ENCODE measurements at places on chromosomes 7 and 10.

DNA sequence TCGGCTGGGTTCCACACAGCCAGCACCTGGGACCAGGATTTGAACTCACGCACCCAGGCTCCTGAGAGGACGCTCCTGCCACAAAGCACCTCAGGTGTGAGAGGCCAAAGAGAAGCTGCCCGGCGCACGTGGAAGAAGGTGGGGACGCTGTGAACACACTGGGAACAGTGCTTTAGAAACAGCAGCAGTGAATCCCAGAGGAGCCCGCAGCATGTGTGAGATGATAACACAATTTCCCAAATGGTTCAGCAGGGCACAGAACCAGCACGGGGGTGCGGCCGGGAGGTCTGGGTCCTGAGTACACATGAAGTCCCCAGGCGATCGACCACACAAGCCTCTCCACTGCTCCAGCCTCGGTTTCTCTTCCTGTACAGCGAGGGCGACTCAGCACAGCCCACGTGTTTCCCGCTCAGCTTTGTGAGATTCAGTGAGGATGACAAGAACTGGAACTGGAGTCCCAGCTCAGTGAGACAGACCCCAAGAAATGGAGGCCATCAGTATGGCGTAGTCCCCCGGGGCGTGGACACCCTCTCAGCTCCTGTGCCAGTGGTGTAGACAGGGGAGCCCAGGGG is 188.3 kb downstream of the MAD1L1 start:
- no peak for DNase-seq

DNA sequence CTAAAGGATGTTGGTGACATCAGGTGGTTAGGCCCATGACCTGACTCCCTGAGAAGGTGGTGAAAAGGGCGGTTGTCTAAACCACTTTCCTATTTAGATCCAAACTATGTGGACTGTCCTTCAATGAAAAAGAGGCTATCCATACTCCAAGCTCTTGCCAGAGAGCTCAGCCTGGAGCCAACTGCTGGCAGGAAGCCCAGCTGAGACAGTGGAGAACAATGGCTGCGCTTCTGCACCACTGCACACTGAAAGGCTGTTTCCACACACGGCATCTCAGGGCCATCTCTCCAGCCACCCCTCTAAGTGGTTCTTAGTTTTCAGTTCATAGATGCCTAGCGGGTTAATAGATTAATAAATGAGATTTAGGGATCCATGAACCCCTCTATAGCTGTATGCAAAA is 488.8 kb upstream of the ZMIZ1 start:
- no peak for DNase-seq

DNA sequence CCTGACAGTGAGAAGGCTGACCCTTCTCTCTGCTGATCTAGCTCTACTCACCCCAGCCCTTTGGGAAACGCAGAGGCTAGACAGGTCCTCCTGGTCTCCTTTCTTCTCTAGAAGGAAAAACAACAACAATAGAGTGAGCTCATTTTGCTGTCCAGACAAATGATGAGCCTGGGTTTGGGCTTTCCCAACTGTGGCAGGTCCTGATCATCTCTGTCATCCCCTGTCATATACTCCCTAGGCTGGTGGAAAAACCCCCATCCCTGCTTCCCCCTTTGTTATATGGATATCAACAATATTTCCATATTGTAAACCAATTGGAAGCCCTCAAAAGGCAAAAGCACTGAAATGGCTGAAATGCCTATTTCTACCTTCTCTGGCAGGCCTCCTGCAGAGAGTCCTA is 9.2 kb upstream of the DDIT4 start:
- DNase-seq, result no peak

GRCh38 chr10:65903620-65904019 is 1022.2 kb upstream of the LRRTM3 start:
- no peak for DNase-seq

GRCh38 chr10:73959484-73960243 is 38.3 kb upstream of the VCL start:
- DNase-seq, result peak; percentile 62

- no peak for DNase-seq
Measured at GRCh38 chr10:24305551-24306506, 96.9 kb downstream of the KIAA1217 start.

DNA sequence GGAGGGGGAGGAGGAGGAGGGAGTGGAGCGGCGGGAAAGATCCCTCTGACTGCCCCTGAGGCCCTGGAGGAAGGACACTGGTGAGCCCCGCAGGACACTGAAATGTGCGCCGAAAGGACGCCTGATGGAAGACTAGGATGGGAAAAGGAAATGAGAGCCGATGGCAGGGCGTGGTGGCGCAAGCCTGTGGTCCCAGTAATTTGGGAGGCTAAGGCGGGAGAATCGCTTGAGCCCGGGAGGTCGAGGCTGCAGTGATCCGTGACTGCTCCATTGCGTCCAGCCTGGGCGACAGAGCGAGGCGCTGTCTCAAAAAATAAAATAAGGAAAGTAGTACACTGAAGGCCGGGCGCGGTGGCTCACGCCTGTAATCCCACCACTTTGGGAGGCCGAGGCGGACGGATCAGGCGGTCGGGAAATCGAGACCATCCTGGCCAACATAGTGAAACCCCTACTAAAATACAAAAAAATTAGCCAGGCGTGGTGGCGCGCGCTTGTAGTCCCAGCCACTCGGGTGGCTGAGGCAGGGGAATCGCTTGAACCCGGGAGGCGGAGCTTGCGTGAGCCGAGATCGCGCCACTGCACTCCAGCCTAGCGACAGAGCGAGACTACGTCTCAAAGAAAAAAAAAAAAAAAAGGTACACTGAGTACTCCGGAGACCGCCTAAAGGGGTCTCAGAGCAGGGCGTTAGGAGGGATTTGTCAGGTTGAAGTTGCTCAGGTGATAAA is 561 bp upstream of the HNRNPF start:
- no peak for DNase-seq

GRCh38 chr7:104137971-104138370 is 69.8 kb downstream of the ORC5 start:
- DNase-seq, result peak; percentile 68

DNA sequence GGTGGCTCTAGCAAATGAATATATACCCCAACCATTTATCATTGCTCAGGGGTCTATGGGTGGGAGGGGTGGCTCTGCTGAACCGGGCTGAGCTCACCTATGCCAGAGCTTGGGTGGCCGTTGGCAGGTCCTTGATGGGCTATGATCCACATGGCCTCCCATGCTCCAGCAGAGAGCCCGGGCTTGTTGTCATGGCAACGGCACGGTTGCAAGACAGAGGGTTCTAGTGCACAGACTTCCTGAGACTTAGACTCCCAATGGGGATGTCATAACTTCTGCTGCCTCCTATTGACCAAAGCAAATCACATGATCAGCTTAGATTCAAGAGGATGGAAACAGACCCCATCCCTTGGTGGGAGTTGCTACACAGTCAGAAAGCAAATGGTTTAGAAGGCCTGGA is 36.4 kb upstream of the CARD11 start:
- DNase-seq, result no peak

DNA sequence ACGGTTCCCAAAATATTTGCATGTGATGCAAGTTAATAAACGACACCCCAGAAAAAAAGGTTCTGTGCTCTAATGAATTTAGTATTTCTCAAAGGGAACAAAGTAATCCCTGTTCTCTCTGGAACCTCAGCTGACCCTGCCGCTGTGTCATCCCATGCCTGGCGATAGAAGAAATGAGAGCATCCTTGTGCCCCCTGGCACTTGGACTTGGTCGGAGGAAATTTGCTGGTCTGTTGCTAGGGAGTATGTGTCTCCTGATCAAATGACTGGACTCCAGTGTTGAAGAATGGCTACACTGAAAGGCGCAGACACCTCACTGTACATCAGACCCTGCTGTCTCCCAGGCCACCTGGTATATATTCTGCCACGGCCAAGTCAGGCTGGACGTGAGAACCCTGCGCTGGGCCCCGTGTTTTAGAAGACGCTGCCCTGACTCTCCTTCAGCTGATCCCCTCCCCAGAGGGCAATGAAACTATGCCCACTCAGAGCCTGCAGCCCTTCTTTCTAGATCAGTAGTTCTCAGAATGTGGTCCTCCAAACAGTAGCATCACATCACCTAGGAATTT is 67.2 kb downstream of the THNSL1 start:
- no peak for DNase-seq

DNA sequence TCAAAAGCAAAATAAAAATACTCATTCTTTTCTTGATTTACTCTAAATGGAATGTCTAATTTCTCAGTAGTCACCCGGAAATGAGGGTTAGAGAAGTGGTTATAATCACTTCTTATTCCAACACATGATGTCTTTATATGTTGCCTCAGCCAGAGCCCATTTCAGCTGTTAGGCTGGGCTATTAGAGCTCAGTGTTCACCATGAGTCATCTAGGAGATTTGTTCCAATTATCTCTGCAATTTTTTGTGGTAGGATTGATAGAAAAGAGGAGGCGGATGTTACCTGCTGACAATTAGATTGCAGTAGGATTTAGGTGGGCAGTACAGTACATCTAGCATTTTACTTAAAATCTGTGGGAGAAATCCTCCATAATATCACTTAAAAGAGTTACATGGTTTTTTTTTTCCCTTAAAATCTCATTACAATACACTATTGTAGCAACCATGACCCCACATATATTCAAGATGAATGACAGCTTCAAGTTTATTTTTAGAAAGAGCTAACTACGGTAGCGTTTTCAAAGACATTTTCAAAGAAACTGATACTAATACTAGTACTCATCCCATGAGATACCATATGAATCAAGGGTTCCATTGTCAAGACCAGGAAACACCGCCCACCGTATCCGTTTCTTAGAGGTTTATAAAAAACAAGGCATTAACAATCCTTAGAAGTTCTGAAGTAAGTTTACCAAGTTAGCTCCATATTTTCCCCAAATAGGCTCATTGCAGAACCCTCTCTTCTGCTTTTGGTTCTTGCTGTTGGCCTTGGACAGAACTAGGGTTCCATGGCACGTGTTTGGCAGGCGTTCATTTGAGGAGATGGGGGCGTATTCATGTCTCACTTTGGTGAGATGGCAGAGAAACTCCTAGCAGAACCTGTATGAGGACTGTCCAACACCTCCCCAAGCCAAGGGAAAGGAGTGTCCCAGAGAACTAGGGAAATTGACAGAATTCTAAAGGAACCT is 10.4 kb downstream of the CPA2 start:
- DNase-seq, result peak; percentile 79

GRCh38 chr7:51029131-51029530 is 246.4 kb upstream of the GRB10 start:
- DNase-seq, result no peak

- DNase-seq, result peak; percentile 25
Measured at GRCh38 chr7:77269360-77270093, 69.9 kb upstream of the FGL2 start.

GRCh38 chr7:16397501-16398145 is 23.7 kb downstream of the CRPPA start:
- no peak for DNase-seq

GRCh38 chr7:99381664-99382075 is 7.1 kb downstream of the ARPC1B start:
- DNase-seq, result no peak

GRCh38 chr10:117964536-117964935 is 82.2 kb downstream of the RAB11FIP2 start:
- no peak for DNase-seq

- peak; percentile 86 for DNase-seq
Measured at GRCh38 chr10:78278058-78278404, 244.4 kb downstream of the RPS24 start.

DNA sequence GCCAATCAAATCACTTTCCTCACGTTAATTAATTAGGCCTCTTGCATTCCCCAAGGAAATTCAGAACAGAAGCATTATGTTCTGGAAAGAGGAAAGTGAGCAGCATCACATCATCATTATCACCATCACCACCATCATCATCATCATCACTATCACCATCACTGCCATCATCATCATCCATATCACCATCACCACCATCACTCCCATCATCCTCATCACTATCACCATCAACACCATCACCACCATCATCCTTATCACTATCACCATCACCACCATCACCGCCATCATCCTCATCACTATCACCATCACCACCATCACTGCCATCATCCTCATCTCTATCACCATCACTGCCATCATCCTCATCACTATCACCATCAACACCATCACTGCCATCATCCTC is 31.4 kb upstream of the PLXNA4 start:
- DNase-seq, result no peak

- DNase-seq, result no peak
Measured at GRCh38 chr10:128614802-128615553, 488.8 kb upstream of the MKI67 start.

GRCh38 chr7:95660023-95660434 is 63.7 kb upstream of the PDK4 start:
- no peak for DNase-seq

- DNase-seq, result no peak
Measured at GRCh38 chr7:152711444-152711944, 35.6 kb upstream of the XRCC2 start.

- no peak for DNase-seq
Measured at GRCh38 chr10:109866168-109866994, 56.9 kb downstream of the XPNPEP1 start.

DNA sequence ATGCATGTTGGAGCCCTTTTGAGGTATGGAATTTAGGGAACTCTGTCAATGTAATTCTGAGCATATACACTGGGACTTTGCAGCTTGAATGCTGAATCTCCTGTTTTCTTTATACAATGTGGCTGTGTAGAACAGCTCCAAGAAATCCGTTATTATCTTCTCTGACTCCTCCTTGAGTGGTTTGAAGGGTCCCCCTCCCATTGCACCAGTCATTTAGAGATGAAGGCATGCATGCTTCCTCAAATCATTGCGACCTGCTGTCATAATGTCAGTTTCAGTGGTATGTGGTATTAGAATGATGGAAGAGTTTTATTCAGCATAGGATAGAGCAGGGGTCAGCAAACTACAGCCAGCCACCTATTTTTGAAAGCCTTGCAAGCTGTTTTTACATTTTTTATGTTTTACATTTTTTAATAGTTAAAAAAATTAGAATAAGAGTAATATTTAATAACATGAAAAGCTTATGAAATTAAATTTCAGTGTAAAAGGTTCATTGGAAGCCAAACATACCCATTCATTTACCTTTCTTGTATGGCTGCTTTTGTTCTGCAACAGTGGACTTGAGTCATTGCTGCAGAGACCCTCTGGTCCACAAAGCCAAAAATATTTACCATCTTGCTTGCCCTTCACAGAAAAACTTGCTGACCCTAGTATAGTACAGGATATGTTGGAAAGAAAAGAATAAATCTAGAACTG is 8.1 kb downstream of the STK17A start:
- DNase-seq, result no peak

- no peak for DNase-seq
Measured at GRCh38 chr7:24830440-24831050, 73.3 kb upstream of the GSDME start.

GRCh38 chr7:119254742-119255141 is 1018.2 kb upstream of the KCND2 start:
- no peak for DNase-seq

GRCh38 chr7:116324582-116324981 is 114.2 kb downstream of the TES start:
- no peak for DNase-seq
